ENCODE measurements at places on chromosomes 7 and 10.

DNA sequence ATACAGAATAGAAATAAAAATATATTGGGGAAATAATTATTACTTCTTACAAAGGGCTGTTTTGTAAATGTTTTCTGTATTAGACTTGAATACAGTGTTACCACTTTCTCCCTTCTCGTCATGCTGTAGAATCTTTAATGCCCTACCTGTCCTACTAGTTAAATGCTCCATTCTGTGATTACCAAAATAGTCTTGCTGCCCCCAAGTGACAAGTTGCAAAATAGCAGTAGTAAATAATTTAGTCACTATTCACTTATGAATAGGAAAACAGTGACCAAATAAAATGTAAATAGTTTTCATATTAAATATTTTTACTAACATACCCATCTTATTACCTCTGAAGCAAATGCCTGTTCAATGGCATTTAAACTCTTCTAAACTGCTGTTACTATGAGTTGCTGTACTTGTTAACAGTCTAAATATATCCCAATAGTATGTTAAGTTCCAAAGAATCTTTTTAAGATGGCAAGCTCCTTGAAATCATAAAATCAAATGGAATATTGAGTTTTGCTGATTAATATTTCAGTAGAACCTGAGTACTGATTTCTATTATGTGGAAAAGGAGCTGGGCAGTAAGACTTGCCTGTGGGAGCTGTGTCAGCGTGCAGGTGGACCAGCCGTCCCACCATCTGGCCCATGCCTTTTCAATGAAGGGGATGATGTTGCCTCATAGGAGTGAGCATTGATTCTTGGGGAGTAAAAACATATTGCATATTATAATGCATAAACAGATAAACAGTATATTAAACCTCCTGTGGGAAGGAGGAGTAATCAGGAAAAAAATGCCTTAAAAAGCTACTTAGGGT lies 18.1 kb upstream of the OIT3 start:
- no peak for DNase-seq

DNA sequence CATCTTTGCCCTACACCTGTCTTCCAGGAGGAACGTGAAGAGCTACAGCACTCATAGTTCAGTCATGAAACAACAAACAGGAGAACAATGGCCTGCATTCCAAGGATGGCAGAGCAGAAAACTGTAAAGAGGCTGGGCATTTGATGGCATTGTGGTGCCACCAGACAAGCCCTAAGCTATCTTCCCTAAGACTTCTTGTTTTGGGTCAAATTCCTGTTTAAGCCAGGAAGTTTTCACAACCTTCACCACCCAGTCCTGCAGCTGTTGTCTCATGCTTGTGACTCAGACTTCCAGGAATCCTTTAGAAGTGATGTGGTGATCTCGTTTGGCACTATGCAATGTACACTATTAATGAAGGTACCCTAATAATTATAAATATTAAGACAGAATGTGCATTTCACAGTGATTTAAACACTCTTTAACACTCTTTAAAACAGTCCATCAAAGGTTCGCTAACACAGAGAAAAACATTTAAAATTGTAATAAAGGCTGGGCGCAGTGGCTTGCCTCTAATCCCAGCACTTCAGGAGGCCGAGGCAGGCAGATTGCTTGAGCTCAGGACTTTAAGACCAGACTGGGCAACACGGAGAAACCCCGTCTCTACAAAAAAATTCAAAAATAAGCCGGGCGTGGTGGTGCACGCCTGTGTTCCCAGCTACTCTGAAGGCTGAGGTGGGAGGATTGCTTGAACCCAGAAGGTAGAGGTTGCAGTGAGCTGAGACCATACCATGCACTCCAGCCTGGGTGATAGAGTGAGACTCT lies 2.7 kb upstream of the HERPUD2 start:
- no peak for DNase-seq

- no peak for DNase-seq
Measured at GRCh38 chr10:93071177-93071472, 2.6 kb upstream of the CYP26A1 start.

GRCh38 chr7:54995166-54995565 lies 23.7 kb upstream of the EGFR start:
- DNase-seq, result no peak

- peak; percentile 15 for DNase-seq
Measured at GRCh38 chr7:78226059-78226719, 427.6 kb downstream of the PHTF2 start.

DNA sequence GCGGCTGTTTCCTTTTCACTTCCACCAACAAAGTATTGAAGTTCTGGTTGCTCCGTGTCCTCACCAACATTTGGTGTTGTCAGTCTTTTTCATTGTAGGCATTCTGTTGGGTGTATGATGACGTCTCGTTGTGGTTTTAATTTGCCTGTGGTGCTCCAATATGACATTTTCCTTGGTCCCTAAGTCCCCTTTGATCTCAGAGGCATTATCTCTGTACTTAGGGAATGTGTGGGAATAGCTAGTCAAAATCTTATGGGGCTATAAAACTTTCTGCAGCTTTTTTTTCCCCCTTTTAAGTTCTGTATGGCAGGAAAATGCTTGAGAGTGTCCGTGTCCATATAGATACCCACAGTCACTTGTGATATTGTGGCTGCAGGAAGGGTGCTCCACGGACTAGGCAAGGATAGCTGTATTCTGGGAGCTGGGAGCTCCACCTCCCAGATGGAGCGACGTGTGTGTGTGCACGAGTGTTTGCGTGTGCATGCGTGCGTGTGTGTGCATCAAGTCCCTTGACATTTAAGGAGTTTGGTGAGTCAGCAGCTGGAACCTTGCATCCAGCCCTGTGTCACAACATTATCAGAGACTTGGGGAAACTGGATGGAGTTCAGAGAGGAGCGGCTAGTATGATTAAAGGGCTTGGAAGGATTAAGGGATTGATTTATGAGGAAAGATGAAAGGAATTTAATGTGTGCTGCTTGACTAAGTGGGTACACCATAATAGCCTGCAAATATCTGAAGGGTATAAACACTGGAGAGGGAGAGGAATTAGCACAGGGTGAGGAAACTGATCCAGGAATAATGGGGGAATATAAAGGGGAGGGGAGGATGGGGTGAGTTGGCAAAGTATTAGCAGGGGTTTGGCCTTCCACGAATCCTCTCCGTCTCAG lies 66.8 kb downstream of the LRMDA start:
- DNase-seq, result no peak

DNA sequence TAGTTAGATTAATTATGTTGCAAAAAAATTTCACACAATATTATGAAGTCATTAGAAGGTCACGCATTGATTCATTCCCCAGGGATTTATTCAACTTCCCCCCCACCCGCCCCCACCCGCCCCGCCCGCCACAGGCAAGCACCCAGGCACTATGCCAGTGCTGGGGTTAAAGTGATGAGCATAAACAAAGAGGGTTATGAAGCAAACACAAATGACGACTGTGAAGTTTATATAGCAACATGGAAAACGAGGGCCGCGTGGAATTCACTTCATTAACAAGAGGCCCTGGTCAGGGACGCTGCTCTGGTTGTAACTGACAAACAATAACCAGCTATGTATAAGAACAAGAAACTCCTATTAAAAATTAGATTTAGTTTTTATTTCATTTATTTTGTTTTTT lies 656.5 kb upstream of the COBL start:
- DNase-seq, result no peak

GRCh38 chr7:33901199-33901598 lies 4.1 kb upstream of the BMPER start:
- no peak for DNase-seq

DNA sequence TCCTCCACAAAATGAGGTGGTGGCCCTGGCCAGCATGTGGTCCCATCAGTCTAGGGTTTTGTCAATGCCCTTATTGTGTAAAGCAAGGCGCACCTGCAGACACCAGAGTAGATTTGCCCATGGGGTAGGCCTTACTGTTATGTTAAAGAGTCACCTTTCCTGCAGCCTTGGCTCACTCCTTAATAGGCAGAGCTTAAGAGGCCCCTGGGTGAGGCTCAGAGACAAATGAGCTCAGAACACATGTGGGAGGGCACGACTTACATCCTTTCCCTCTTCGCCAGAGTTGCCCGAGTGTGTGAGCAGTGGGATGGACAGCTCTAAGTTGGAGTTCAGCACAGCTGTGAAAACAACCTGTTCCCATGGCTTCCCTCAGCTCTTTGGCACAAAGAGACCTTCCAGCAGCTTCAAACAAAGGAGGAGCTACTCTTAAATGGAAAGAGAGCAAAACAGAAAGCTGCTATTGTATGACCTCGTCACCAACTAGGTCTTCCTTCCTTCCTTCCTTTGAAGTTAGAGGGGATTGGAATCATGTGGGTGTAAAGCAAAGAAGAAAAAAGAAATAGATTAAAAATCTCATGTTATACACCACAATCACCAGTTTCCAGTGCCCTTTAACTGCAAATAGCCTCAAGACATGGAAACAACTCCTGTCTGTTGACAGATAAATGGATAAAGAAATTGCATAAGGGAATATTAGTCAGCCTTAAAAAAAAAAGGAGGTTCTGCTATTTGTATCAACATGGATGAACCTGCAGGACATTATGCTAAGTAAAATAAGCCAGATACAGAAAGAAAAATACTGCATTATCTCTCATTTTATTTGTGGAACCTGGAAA lies 11.9 kb upstream of the XPNPEP1 start:
- DNase-seq, result no peak

GRCh38 chr10:11378835-11379234 lies 232.6 kb downstream of the USP6NL start:
- no peak for DNase-seq

DNA sequence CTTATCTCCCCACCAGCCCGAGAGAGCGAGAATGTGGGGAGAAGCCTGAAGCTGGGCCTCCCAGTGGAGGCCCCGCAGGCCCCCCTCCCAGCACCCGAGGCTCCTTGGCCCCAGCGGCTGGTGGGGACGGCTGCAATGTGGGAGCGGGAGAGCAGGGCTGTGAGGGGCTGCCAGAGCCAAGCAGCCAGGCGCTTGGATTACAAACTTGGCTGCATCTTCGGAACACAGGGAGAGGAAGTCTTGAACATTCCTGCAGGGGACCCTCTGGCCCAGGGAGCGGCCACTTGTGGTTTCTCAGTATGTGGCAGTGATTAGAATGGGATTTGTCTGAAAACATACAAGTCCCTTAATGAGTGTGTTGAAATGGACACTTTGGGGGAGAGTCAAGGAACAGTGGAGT lies 23.2 kb downstream of the ELN start:
- no peak for DNase-seq

GRCh38 chr7:104089061-104089460 lies 99.6 kb upstream of the RELN start:
- DNase-seq, result no peak

- no peak for DNase-seq
Measured at GRCh38 chr7:2824678-2825461, 19.2 kb downstream of the GNA12 start.

DNA sequence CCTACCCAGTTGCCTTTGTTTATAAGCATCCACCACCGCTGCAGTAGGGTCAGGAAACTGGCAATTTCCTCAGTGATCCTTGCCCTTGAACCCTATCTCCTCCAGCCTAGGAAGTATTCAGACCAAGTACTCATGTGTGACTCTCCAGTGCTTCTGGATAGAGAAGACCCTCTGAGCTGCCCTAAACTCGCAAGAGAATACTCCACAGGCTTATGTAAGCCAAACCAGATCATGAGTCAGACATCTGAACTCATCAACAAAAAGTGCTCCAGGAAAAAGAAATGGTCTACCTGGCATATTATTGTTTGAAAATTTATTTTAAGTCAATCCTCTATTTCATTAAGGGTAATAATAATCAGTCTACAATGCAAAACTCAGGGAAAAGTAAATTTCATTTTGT lies 101.3 kb downstream of the KAT6B start:
- DNase-seq, result no peak

DNA sequence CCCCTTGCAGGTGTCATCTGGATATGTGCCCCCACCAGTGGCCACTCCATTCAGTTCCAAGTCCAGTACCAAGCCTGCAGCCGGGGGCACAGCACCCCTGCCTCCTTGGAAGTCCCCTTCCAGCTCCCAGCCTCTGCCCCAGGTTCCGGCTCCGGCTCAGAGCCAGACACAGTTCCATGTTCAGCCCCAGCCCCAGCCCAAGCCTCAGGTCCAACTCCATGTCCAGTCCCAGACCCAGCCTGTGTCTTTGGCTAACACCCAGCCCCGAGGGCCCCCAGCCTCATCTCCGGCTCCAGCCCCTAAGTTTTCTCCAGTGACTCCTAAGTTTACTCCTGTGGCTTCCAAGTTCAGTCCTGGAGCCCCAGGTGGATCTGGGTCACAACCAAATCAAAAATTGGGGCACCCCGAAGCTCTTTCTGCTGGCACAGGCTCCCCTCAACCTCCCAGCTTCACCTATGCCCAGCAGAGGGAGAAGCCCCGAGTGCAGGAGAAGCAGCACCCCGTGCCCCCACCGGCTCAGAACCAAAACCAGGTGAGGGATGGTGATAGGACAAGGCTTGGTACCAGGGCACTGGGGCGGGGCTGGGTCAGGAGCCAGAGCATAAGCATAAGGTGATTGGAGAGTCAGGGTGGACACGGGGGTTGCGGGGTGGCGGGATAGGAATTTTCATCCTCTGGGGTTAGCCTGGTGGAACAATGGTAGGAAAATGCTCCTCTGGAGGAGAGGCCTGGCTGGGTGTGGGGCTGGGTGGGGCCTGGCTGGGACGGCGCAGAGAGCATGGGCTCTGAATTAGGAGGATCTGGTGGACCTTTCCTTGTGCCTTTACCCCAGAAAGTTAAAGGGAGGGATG lies 1.9 kb downstream of the ZYX start:
- no peak for DNase-seq

GRCh38 chr10:29648114-29648982 lies 13.6 kb upstream of the SVIL start:
- no peak for DNase-seq

DNA sequence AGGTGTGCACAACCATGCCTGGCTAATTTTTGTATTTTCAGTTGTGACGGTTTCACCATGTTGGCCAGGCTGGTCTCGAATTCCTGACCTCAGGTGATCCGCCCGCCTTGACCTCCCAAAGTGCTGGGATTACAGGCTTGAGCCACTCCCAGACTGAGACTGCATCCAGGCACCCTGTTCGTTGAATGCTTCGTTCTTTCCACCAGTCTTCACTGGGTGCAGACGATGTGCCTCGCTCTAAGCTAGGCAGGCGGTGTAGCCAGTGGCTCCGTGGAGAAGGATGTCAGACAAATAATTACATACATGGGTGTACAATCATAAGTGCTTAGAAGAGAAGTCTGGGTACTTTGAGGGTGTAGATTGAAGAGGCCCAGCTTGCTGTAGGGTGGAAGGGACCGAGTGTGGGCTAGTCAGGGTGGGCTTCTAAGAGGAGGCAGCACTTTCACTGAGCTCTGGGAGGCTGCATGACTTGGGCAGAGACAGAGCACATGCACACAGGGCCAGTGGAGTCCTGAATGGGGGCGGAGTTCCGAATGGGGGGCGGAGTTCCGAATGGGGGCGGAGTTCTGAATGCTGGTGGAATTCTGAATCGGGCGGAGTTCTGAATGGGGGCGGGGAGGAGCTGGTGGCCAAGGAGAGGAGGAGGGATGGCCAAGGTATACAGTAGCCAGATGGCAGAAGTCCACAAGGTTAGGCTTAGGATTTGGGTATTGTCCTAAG lies 74.3 kb downstream of the COL26A1 start:
- no peak for DNase-seq

- DNase-seq, result no peak
Measured at GRCh38 chr7:4739528-4739992, 35.9 kb upstream of the AP5Z1 start.

GRCh38 chr10:71648933-71649320 lies 70.7 kb downstream of the C10orf105 start:
- DNase-seq, result no peak
